ENCODE measurements at places on chromosomes 7 and 10.

GRCh38 chr10:129965959-129966358, 1.9 kb upstream of the EBF3 start:
- DNase-seq = no peak

GRCh38 chr7:38398725-38399321, 125.4 kb upstream of the TARP start:
- DNase-seq = peak; percentile 20

DNA sequence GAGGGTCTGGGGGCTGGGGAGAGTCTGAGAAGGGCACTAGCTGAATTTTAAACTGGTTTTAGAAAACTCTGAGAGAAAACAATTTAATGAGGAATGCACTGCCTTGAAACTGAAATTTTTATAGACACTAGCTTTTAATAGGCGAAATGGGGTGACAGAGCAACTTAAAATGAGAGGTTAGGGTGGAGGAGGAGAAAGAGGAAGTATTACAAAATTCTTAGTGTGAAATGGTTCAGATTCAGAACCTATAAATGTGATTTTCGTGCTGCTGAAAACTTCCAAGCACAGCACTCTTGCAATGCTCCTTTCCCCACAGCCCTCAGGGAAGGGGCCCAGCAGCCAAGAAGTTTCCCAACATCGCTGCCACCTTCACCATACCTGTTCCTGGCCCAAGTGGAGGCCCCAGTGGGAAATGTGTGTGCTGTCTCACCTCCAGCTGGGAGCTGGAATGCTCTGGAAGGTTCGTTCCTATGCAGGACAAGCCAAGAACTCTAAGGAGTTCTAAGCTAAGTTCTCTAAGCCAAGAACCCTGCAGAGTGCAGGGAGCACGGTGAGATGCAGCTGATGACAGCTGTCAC, 60.0 kb downstream of the ATXN7L1 start:
- DNase-seq = no peak

DNA sequence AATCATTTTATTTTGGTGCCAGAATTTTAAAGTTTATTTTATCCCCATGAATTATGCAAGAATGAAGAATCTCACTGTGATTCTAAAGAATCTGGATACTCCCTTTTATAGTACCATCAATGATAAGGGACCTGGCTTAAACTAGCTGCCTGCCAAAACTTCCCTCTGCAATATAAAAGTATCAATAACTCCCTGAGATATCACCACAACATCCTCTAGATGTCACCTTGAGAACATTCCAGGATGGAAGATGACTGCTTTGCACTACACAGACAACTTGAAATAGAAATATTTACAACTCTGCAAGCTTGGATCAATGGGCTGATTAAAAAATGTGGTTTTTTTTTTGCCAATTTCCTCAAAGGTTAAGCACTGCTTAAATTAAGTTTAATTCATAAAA, 142.1 kb downstream of the SLC25A13 start:
- no peak for DNase-seq

GRCh38 chr7:116588225-116588624, 63.4 kb downstream of the CAV1 start:
- no peak for DNase-seq

DNA sequence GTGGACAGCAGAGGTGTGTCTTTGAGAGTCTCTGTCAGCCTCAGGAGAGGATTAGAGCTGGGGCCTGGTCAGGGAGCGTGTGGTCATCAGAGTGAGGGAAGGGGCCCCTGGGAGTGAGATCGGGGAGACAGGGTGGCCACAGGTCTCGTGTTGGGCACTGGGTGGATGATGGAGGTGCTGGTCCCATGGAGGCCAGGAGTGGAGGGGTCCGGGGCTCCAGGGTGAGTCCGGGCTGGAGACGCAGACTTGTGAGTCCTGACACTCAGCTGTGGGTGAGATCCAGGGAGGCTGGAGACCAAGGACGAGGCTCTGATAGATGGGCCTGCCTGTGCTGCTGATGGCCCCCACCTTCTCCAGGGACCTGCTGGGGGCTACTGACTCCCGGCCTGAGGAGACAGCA, 88.6 kb downstream of the DYNC2I1 start:
- no peak for DNase-seq

DNA sequence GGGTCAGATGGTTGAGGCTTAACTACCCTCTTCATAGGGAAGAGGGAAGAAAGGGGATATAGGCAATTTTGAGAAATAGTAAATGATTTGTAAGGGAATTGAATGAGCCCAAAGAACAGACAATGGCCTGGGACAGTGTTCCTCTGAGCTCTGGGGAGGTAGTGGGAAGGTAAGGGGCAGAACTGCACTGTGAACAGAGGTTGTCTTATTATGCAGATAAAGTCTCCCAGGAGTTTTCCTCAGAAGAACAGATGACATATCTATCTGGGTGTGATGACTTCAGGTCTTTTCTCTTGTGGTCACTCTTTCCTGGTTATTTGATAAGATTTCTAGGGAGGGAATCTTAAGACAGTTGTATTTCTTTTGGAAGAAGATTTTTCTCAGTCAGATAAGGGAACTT, 296.1 kb downstream of the ZEB1 start:
- DNase-seq = no peak

DNA sequence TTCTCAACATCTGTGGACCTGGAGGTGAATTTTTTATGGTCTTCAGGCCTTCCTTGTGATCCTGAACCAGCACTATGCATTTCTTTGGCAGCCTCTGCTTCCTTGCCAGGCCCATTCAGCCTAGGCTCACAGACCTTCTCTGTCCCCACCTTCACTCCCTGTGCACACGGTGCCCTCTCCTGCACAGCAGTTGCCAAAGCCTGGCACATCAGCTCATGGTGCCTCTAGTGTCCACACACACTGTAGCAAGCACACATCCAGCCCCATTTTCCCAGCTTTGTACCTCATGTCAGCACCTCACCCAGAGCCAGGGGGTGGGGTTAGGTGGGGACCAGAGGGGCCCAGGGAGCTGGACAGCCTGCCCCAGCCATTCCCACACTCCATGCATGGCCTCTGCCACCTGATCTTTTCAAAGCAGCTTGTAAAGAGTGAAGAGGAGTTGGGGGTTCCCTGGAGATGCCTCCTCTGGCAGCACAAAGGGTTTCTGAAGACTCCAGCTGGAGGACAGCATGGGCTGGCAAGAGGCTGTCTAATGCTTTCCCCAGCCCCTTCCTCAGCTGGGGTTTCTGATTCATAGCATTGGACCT, 57.9 kb upstream of the TMEM72 start:
- no peak for DNase-seq

GRCh38 chr10:87546210-87546609, 41.5 kb downstream of the MINPP1 start:
- no peak for DNase-seq

DNA sequence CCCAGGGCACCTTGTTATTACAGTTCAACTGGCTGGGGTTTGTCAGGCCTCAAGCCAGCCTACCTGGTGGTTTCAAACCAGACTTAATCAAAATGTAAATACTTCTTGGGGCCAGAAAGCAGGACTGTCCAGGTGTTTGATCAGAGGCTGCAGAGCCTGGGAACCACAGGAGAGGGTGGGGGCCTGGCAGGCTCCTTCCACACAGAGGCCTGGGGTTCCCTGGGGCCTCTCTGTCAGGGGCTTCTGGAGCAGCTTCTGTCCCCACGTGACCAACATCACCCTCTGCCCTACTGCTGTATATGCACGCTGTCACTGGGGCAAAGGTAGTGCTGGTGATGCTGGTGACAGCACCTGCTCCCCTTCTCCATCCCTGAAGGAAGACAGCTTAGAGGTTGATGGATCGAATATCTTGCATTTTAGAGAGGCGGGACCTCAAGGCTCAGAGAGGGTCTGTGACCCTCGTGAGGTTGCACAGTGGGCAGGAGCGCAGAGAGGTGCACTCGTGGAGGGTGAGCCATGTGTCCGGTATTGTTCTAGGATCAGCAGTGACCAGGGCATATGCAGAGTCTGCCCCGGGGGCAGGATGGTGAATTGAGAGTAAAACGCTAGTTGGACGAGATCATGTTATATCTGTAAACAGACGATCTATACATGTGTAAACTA, 95.4 kb downstream of the GRK5 start:
- DNase-seq = no peak

- no peak for DNase-seq
Observed at GRCh38 chr10:73501651-73502050, 5.8 kb upstream of the PPP3CB start.

DNA sequence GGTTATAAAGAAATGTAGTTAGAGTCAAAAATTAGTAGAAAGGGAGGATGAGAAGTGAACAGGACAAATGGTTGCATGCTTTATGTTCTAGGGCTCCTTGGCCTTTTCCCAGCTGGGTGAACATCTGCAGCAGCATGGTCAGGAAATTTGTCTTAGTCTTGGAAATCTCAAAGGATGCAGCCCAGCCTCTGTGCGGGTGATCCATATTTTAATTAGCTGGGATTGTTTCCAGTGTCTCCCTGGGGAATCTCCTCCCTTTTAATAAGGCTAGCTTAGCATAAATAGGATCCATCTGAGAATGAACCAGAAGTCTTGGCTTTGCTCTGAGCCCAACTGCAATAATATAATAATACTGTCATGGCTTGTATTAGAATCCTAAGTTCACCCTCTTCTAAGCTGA, 198.3 kb downstream of the PRKG1 start:
- no peak for DNase-seq

GRCh38 chr7:47466832-47467231, 115.1 kb downstream of the TNS3 start:
- no peak for DNase-seq

- DNase-seq = no peak
Observed at GRCh38 chr7:30391806-30392205, 86.8 kb downstream of the NOD1 start.

- DNase-seq = no peak
Observed at GRCh38 chr10:60453036-60453435, 63.4 kb upstream of the ANK3 start.

DNA sequence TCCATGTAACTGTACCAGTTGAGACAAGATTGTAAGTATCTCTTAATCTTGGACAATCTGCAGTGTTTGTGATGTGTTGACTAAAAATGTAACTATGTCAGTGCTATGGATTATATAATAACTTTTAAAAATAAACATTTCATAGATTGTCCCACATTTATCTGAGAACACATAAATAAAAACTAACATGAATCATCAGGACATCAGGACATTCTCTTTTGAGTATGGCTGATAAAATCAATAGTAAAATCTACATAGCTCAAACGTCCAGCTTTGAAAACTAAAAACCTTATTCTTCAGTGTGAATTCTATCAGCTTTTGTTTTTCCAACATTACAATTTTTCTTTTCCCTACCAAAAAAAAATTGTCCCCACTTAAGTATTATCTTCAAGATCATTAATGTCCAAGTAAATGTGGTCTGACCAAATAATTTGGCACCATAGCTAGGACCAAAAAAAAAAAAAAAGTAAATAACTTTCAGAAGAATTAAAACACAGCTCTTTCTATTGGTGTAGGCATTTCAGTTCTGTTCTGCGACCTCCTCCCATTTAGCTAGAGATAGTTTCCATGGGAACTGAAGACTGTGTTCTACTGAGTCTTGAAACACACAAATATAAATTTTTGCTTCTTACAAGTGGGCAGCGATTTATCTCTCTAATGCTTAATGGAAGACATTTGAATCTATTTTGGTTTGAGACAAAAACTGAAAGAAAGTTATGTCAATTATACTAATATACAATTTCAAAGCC, 123.0 kb upstream of the SGCE start:
- no peak for DNase-seq

DNA sequence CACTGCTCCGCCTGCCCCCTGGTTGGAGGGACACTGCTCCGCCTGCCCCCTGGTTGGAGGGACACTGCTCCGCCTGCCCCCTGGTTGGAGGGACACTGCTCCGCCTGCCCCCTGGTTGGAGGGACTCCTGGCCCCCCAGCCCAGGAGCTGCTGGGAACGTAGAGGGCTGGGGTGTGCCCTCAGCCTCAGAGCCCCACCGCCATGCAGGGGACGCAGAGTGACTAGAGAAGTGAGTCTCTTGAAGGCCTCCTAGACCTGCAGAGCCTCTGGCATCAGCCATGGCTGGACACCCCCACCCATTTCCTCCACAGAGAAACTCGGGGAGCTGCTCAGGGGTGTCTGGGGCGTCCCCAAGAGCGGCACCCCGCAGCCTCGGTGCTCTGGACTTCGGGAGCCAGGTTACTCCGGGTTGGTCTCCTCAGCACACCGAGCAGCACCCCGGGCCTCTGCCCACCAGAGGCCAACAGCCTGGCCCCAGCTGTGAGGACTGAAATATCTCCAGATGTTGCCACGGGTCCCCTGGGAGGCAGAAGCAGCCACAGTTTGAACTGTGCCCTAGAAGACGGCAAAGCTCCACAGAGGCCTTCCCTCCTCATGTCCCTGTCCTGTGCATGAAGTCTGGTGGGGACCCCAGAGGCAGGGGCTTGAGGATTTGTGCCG, 191.9 kb downstream of the ELFN1 start:
- no peak for DNase-seq

DNA sequence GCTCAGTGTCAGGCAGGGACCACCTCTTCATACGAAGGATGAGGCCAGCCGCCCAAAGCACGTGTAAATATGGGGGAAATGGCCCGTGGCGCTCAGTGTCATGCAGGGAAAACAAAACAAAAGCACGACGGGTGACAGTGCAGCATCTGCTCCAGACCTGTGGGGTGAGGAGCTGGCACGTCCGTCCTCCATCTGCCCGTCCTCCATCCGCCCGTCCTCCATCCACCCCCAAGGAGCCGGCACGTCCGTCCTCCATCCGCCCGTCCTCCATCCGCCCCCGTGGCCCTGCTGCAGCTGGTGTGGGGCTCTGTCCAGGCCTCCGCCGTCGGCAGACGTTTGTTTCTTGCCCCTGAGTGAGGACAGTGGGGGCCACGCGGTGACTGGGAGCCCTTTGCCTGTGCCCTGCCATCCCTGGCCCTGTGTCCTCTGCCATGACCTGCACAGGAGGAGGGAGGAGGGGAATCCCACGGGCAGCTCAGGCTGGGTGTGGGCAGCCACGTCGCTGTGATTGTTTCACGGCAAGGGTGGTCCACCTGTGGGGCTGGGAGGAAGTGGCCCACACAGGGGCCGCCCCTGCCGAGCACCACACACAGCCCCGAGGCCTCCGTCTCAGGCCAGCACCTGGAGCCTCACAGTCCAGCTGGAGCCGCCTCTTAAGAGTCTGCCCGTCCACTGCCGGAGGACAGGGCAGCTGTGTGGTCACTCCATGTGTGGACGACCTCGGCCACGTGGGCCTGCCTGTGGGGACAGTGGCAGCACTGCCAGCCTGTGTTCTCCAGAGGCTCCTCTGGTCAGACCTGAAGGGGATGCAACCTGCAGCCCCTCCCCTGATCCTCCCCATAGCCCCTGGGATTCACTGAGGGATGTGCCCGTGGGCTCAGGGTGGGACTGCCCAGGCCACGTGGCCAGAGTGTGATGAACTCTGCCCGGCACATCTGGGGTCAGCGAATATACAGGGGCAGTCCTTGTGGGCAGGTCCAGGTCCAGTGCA, 38.2 kb upstream of the DPYSL4 start:
- no peak for DNase-seq

DNA sequence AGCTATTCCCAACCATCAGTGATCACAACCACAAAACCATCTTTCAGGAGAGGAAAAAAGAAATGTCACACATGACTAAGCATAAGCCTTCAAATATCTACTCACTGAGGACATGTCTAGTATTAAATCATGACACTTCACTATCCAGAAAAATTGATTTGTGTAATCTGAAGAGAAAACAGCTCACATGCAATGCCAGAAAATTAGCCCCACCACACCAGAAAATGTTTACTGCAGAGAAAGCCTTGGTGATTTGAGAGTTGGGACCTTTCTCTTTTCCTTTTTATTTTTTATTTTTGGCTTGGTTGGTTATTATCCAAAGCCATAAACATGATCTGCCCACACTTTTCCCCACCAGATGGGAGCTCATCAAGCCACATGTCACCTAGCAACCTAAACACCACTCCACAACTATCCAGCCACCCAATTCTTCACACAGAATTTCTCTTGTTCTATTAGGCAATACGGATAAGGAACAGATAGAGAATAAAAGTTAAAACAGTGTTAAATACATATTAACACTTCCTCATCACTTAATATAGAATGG, 3.1 kb downstream of the PARD3 start:
- DNase-seq = no peak

Measured in stimulated activated CD8-positive, alpha-beta memory T cell treated with anti-CD3 and anti-CD28 coated beads, Interleukin-12 subunit alpha, Interleukin-12 subunit beta, amount 100 ng/mL, for 4 hours (primary cell).